Ureter (tissue), 1 donor: ENCODE measurements at places on chromosomes 7 and 10. TPM values are rescaled to one million over a fixed set of nuclear protein-coding genes. Genes with fewer than 3 reads are reported as not detected.

- DNase-seq = peak; percentile 70
Measured at GRCh38 chr7:95772298-95772770, at the start of gene DYNC1I1. Gene DYNC1I1, plus strand, starts transcription at chr7:95772554. Its CDS starts 32,176 bp downstream, at chr7:95804730.

DNA sequence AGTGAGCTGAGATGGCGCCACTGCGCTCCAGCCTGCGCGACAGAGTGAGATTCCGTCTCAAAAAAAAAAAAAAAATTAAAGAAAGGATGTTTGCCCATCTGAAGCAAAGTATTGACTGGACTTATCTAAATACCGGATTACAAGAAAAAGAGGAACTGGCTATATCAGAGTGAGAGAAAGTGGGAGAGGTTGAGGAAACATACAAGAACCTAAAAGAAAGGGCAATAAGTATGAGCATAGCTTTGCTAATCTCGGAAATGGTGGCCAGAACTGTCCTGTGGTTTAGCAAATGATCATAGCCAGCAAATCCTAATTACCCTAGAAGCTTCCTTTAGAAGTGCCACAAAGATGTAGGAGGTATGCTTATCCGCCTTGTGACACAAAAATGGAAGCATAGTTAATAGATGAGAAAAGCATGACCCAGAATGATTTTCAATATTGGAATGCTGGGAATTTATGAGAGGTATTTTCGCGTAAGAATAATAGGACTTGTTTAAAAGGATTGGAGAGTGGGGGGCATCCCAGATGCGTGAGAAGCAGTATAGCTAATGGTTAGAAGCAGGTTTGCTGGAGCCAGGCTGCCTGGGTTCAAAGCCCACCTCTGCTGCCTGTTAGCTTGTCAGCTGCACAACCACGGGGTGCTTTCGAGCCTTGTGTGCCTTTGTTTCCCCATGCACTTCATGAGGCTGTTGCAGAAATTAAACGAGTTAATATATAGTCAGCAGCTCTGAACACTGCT, 1.2 kb upstream of the GTPBP4 start:
- DNase-seq = no peak

DNA sequence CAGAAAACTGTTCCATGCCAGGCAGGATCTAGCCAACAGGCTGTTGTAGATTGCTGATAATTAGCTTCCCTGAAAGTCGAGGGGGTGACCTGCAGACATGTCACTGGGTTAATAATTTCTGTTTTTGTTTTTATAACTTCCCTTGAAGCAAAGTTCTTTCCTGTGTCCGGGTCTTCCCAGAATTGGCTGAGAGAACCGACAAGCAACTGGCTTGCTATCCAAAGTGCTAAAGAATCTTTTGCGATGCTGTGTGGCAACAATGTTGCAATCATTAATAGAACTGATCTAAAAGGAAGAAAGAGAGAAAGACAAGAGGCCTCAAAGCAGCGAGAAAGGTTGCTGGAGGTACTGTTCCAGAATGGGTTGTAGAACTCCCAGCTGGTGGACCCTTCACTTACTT, 132.1 kb upstream of the DPP6 start:
- DNase-seq = no peak

The GALNT17 gene
- total RNA-seq = 6.0 TPM
